ENCODE measurements at places on chromosomes 4 and X.

GRCh38 chr4:172147687-172148086 is 334.5 kb downstream of the GALNTL6 start:
- peak; percentile 8 for DNase-seq

- no peak for DNase-seq
Observed at GRCh38 chr4:74578329-74578728, 133.4 kb downstream of the AREG start.

- DNase-seq, result no peak
Observed at GRCh38 chr4:139084804-139085093, 69.2 kb downstream of the NOCT start.

DNA sequence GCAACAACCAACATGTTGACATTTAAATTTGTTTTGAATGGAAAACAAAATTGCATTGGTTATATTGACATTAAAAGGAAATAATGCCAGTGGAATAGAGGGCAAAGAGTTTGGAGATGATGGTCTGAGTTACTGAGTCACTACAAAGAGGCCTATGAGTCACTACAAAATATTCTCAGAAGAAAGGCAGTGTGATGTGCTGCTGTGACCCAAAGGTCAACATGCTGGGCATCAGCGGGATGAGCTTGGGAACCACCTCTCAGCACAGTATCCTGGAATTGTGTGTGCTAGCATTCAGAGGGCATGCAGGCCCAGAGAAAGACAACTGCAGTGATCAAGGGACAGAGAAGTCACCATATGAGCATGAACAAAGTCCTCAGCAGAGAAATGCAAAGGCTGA is 2.8 kb downstream of the CMC4 start:
- peak; percentile 54 for DNase-seq

GRCh38 chrX:130848763-130849162 is 54.2 kb downstream of the ENOX2 start:
- no peak for DNase-seq

DNA sequence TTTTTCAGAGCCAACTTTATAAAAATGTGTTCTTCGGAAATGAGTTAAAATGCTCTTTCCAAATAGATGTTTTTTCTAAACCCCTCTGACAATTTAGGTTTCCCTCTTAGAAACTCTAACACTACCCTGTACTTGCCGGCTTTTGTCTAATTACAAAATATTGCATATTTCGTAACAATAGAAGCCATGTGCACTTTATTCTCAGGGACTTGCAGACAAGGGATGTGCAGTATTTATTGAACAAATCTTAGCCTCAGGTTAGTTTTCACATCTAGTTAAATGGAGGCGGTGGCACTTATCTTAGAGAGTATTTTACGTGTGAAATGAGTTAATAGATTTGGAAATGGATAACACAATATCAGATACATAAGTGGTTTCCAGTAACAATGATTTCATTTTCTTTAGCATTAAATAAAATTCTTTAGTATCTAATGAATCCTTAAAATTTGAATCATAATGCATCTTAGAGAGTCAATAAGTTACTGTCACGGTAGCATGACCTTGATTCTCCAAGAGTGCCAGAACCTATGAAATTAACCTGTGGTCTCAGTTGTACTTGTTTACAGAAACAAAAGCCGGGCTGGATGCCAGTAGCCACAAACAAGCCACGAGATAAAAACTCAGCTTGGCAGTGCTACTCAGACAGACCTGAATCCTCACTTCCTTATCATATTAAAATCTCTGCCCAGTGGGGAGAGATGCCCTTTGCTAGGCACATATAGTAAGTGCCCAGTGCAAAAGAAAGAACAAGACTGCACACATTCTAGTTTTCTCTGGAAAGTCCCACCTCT is 772 bp upstream of the PABPC4L start:
- no peak for DNase-seq

DNA sequence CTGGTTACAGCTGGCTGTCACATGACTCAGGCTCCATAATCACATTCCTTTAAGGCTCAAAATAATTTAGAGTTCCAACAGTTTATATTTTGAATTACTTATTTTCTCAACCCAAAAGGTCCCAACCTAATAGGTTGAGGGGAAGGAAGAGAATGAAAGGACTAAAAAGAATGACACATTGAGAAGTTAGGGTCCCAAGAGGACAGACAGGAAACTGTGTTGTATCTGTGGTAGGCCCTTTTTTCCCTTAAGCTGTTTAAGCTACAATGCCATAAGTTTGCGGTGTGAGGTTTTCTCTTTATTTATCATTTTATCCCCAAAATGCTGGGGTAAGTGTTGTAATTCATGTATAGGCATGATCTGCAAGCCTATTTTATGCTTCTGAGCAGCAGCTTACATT is 290.2 kb downstream of the ZNF674 start:
- no peak for DNase-seq

DNA sequence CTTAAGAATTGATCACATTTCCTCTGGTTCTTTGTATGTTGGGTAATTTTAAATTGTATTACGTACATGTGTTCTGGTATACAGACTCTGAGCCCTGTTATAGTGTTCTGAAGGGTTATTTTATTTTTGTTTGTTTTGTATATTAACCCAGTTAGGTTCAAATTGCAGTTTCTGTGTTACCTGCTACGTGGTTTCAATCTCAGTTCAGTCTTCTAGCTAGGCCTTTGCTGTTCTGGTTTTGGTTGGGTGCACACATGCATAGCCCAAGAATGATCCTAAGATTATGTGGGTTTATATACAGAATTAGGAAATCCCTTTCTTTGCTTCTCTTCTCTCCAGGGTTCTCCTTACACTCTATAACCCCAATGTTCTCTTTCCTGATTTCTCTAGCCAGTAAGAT is 161.0 kb downstream of the PPP1R2C start:
- no peak for DNase-seq

DNA sequence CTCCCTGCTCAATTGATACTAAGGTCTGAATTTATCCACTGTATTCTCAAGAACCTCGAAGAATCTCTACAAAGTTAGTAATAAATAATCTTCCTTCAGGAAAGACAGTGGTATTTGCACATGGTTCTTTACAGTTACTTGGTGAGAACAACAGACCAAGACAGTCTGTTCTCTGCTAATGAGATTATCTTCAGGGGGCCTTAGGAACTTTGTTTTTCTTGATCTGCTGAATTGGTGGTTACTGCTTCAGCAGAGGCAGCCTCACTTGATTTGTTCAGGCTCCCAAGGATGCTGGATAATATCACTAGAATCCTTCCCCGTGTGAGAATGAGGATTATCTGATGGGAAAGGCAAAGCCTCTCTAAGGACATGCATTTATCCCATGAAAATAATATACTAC is 64.8 kb downstream of the CBR4 start:
- DNase-seq, result no peak

DNA sequence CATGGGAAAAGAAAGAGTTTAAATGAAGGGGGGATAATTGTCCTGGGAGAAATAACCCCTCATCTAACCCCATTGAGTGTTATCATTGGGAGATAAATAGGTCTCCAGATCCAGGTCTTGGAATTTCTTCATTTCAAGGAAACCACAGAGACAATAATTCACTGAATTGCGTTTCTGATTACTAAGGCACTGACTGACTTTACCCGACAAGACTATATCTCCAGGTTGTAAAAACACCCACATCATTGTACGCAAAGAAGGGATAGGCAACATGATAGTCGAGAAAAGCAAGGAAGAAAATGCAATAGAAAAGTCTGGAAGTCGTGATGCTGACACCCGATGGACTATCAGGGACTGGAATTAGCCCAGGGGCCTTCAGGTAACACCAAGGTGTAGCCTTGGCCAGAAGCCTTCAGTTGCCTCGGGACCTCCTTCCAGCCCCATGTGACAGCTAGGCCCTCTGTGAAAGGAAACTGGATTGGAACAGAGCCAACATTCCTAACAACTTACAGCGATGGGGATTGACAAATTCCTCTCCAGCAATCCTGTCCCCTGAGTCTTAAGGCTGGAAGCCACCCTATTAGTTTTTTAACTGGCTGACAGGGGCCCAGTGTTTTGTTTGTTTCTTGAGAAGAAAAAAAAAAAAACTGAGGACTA is 46.5 kb upstream of the RAB9B start:
- DNase-seq, result peak; percentile 35

DNA sequence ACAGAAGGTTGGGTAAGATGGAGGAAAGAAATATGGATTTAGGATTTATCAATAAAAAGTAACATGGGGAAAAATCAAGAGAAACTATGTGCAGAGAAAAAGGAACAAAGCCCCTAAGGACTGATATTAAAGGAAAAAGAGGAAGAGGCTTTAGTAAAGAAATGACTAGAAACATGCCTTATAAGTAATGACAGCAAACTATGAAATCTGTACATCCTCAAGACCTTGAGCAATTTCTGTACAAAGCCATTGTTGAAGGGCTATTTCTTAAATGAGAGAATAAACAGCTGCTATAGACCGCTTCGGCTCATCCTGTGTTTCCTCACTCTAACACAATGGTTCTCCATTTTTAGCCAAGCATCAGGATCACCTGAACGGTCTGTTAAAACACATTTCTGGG is 180.3 kb upstream of the ATOH1 start:
- no peak for DNase-seq

DNA sequence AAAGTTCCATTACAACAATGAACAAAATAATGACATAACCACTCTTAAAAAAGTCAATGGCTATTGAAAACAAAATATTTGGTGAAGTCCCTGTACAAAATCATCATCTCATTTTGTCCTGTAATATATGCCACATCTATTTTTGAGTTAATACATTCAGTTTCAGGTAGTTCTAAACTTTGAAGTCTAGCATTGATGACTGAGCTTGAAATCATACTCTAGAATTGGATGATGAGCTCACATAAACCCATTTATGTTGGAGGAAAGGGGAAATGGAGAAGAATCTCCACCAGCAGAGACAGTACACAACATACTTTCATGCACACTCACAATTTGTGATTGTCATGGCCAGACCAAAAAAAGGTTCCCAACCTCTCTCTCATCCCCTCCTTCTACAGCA is 371.1 kb upstream of the NR3C2 start:
- DNase-seq, result no peak

DNA sequence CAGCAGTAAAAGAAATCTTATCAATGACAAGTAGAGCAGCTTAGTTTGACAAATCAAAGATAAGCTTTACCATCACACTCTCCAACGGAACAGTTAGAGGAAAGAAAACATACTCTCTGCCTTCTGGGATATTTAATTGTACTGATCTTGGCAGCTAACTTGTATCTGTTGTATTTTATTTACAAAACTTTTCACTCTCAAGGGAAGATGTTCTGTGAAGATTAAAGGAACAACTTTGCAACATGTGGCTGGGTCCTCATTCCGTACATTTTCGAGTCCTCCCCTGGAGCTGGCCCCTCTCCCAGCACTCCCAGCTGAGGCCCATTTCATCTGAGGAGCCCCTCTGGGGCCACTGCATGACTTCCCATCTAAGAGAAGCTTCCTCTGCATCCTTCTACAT is 74.4 kb downstream of the RPS3A start:
- DNase-seq, result no peak

- peak; percentile 90 for DNase-seq
Observed at GRCh38 chr4:185708348-185708747, 103.6 kb downstream of the SORBS2 start.

DNA sequence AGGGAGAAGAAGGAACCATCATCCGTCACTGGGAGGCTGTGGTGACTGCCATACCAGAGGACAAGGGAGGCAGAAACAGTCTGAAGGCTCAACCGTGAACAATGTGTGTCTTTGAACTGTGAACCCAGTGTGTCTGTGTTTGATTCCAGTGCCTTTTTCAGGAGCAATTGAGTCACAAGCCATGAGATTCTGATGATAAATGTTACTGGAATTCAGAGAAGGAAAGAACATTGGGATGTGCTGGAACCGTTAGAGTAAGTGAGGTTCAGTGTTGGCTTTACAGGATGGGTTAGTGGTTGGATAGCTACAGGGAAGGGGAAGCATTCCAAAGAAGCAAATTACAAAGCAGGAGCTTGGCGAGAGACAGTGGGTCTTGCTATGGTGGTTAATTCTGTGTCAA is 464.4 kb downstream of the TRIML1 start:
- no peak for DNase-seq

- DNase-seq, result no peak
Observed at GRCh38 chrX:110161361-110161686, 156.6 kb downstream of the AMMECR1 start.

DNA sequence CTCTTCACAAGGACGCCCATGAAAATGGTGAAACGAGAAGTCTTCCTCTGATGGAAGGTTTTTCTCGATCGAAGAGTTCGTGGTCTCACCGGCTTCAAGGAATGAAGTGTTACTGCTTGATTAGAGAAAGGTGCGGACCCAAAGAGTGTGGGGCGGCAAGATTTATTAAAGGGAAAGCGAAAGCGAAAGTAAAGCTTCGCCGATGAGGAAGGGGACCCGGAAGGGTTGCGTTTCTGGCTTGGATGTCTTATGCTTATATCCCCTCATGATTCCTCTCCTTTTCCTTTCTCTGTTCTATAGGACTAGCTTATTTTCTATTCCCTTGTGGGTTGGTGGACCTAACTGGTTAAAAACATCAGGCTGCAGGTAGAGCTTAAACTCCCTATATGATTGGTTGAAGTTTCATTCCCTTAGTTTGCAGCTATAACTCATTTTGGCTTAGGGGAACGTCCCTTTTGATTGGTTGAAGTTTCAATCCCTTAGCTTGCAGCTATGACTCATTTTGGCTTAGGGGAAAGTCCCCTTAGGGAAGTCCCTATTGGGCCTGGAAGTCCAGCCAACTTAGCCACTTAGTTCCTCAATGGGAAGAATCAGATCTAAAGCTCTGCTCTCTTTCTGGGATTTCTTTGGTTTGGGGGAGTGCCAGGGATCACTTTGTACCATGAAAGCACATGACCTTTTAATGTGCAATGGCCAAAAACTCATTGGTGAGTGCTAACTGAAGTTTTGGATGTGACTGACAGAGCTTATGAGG is 1025.0 kb upstream of the PCDH10 start:
- DNase-seq, result no peak

- DNase-seq, result peak; percentile 42
Observed at GRCh38 chr4:5758741-5759140, 47.7 kb downstream of the EVC start.

DNA sequence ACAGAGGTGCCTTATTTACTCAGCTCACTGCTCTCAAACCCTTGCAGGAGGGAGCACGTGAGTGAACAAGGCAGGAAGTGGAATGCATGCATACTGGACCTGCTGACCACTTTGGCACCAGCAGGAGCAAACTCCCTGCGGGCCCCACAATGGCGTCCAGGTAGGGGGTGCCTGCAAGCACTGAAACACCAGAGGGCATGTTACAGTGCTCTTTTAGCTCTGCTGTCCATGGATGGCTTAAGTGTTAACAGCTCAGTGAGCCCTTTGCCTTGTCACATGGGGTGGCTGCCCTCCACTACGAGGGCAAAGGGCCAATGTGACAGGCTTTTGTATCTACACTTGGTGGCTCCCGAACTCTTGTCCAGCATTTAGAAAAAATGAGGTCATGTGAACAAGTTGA is 199.5 kb upstream of the UGT8 start:
- no peak for DNase-seq

DNA sequence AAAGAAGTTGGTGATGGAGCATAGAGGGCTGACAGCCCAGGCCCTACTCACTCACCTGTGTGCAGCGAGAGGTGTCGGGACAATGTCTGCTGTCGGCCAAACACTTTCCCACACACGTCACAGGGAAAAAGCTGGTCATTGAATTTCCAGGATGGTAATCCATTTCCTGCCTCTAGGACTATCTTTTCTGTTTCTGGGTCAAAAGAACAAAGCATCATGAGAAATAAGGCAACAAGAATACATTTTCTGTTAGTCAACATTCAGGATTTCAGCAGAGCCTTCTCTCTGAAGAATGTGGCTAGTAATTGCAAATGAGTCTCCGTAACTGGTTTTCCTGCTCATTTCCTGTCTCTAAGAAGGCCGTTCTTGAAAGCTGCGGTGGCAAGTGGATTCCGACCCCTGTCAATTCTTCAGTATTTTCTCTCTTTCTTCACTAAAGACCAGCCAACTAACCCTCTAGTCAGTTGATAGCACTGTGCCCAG is 99.4 kb downstream of the C4orf51 start:
- no peak for DNase-seq

GRCh38 chr4:105683038-105683437 is 25.5 kb downstream of the INTS12 start:
- DNase-seq, result no peak

Measured in COLO829 (cell line).